ENCODE measurements at places on chromosomes 3 and 15.

DNA sequence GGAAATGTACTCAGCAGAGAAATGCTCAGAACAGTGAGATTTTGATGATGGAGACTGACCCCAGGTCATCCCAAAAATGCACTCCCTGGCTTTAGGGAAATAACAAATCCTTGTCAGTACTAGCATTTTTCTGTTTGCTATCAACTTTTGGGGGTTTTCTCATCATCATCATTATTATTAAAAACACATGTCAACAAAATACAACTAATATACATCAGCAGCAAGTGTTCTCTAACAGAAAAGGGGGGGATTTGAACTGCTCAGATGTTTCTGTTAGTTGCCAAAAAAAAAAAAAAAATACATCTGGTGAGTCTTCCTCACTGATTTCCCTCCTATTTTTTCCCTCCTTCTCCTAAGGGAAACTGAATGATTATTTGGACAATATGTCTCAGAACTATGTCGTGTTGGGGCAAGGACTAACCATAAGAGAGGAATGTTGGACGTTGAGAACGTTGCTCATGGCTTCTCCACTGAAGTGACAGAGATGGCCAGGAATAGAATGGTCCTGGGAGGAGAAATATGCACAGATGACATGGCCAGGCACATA lies 230.0 kb upstream of the MCTP2 start:
- DNase-seq = no peak

DNA sequence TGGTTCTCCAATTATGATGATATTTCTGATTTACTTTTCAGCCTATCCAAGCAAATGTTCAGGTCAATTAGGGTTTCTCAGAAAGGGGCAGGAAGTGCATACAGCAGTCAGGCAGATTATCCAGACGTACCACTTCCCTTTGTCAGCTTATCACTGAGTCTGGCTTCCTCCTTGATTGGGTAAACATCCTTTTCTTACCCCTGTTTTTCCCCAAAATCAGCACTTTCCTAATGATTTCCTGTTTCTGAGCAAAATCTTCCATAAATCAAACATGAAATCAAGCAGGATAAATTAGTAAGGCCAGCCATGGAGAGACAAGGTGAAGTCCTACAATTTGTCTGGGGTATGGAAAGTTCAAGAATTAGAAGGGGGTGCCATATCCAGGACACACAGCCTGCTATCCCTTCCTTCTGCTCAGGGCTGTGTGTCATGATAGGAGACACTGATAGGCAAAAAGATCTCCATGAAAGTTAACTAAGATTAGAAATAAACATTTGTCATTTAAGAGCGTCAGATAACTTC lies 29.0 kb downstream of the ADIPOQ start:
- DNase-seq = no peak

GRCh38 chr15:57599296-57599810 lies 7.6 kb downstream of the MYZAP start:
- no peak for DNase-seq

DNA sequence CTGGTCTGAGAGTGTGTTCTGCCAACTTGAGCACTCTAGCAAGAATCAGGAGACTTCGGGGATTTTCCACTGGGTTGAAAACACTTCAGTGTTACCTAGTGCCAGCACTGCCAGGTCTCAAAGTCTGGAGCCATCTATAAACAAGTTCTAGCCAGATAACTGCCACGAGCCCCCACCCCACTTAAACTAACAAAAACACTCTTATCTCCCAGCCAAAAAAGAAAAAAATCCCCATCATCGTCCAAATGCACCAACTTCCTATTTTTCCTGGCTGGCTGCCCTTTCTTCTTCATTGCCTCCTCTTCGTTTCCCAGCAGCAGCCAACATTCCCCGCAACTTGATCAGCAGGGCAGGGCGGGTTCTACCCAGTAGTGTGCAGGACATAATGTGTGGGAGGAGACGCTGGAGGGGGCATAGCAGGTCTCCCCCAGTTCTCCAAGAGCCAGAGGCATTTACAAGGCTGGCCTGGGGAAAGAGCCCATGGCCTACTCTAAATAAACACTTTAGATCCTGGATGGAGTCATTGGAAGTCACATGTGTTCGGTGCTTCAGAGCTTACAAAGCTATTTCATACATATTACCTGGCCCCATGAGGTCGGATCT lies 29.5 kb downstream of the C2CD4B start:
- DNase-seq = no peak

GRCh38 chr3:161221806-161222600 lies 892 bp downstream of the NMD3 start:
- no peak for DNase-seq

DNA sequence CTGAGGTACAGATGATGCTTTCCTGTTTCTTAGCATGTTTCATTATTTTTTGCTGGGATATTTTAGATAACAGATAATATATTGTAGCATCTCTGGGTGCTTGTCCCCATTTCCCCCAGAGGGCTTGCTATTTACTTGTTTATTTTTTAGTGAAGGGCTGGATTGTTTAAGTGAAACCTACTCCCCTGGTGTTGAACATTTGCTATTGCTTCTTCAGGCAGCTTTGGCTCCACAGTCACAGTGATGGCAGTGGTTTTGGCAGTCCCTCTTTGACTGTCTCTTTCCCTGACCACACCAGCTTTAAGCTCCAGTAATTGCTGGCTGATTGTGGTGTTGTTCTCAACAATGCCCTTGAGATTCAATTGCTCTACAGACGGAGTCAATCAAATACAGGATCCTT lies 128.9 kb downstream of the KLF13 start:
- no peak for DNase-seq

GRCh38 chr15:89753855-89754254 lies 2.8 kb upstream of the MESP1 start:
- DNase-seq = no peak

GRCh38 chr3:10505050-10505790 lies at the start of gene ATP2B2:
ATP2B2 (minus strand) TSS chr3:10505586; CDS start chr3:10449543, 56,043 bp downstream.
- no peak for DNase-seq

DNA sequence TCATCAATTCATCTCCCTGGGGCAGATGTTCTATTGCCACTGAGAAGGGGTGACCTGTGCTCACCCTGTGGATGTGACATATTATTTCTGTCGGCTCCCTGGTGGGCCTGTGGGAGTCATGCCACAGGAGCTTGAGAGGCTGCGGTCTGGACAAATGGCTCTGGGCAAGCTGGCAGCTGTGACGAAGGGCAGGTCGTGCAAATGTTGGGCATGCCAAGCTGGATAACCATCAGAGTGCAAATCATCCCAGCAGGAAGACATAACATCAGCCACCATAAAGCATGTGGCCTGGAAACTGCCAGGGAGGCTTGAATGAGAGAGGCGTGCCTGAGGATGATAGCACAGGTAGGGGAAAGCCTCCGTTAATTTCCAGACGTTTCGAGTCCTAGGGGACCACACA lies 45.3 kb upstream of the FAM3D start:
- no peak for DNase-seq

DNA sequence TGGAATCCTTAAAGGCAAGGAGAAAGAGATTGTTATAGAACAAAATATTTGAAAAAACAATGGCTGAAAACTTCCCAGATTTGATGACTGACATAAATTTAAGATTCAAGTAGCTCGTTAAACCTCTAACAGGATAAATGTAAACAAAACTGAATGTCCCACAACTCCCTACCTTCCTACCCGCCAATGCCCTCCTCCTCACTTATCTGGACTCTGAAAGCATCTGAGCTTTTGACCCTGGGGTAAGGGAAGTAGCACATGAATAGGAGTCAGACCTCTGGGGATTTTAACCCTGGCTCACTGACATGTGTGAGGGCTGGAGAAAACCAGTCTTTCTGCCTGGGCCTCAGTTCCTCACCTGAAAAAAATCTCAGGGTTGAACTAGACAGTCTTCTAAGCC lies 26.9 kb downstream of the CYP19A1 start:
- no peak for DNase-seq

Measured in activated naive CD4-positive, alpha-beta T cell treated with anti-CD3 and anti-CD28 coated beads, Interleukin-2, amount 50 U/mL, for 16 hours (primary cell).